ENCODE measurements at places on chromosomes 4 and X. TPM values are rescaled to one million over a fixed set of nuclear protein-coding genes. Genes with fewer than 3 reads are reported as not detected.

The BTC gene
- total RNA-seq, result 0.26 TPM

The NOX1 gene
- not detected for total RNA-seq

The ARHGAP24 gene
- 17.1 TPM for total RNA-seq

The CXXC4 gene
- 6.8 TPM for total RNA-seq

The PRDM8 gene
- 11.9 TPM for total RNA-seq

The F11 gene
- not detected for total RNA-seq

The GATA1 gene
- not detected for total RNA-seq

The MND1 gene
- total RNA-seq, result 5.3 TPM

The GABRQ gene
- not detected for total RNA-seq

The FGF16 gene
- total RNA-seq, result 0.13 TPM

The SUPT20HL2 gene
- not detected for total RNA-seq

The DCX gene
- total RNA-seq, result not detected

The HSFX1 gene
- 0.88 TPM for total RNA-seq

The ELF4 gene
- total RNA-seq, result 18.9 TPM

The TNMD gene
- not detected for total RNA-seq

The XIAP gene
- total RNA-seq, result 28.2 TPM

The OTC gene
- not detected for total RNA-seq

The ARSJ gene
- 34.6 TPM for total RNA-seq

The HTR2C gene
- not detected for total RNA-seq

The HPGDS gene
- not detected for total RNA-seq

The GDPD2 gene
- not detected for total RNA-seq

The ITGB1BP2 gene
- total RNA-seq, result 0.80 TPM

The MBTPS2 gene
- total RNA-seq, result 18.0 TPM

The TREX2 gene
- not detected for total RNA-seq

The AMMECR1 gene
- total RNA-seq, result 13.6 TPM

The AWAT2 gene
- not detected for total RNA-seq

The WDFY3 gene
- 32.0 TPM for total RNA-seq

The STAG2 gene
- 67.9 TPM for total RNA-seq

The DKK2 gene
- 0.52 TPM for total RNA-seq

The UCHL1 gene
- total RNA-seq, result 1,497 TPM

The PROM1 gene
- not detected for total RNA-seq

The MAGEA2 gene
- total RNA-seq, result not detected

The CORIN gene
- total RNA-seq, result 0.48 TPM

The PLAC8 gene
- total RNA-seq, result not detected

The FABP2 gene
- total RNA-seq, result not detected

The GC gene
- total RNA-seq, result not detected

The GCNA gene
- 0.26 TPM for total RNA-seq

The SLC49A3 gene
- 12.5 TPM for total RNA-seq

The CHST7 gene
- total RNA-seq, result 25.2 TPM

The KCND1 gene
- 2.4 TPM for total RNA-seq

The DCAF4L1 gene
- 0.13 TPM for total RNA-seq

The NHSL2 gene
- 0.78 TPM for total RNA-seq

The DMP1 gene
- total RNA-seq, result not detected
